Stimulated activated CD8-positive, alpha-beta memory T cell treated with anti-CD3 and anti-CD28 coated beads, Interleukin-12 subunit alpha, Interleukin-12 subunit beta, amount 100 ng/mL, for 4 hours (primary cell): ENCODE measurements at places on chromosomes 4 and X.

DNA sequence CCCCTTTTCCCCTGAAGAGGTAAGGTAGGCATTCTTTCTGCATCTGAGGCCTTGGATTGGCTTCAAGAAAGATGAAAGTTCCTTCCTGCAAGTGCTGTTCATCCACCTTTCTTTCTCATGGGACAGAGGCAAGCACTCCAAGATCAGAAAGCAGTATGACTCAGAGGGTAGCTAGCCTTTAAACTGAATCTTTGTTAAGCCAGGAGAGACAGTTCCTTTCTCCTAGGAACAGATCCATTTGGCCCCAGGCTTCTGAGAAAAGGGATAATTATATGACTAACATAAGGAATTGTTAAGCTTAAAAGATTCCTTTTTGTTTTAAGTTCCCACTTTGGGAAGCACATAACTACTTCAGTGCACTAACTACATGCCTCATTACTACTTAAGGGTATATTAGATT lies 192.0 kb downstream of the PPP3CA start:
- DNase-seq, result no peak

GRCh38 chrX:136528645-136529315 lies 3.2 kb upstream of the VGLL1 start:
- DNase-seq, result no peak

- no peak for DNase-seq
These were observed 467.1 kb downstream of the NAF1 start for GRCh38 chr4:162699629-162700028.

DNA sequence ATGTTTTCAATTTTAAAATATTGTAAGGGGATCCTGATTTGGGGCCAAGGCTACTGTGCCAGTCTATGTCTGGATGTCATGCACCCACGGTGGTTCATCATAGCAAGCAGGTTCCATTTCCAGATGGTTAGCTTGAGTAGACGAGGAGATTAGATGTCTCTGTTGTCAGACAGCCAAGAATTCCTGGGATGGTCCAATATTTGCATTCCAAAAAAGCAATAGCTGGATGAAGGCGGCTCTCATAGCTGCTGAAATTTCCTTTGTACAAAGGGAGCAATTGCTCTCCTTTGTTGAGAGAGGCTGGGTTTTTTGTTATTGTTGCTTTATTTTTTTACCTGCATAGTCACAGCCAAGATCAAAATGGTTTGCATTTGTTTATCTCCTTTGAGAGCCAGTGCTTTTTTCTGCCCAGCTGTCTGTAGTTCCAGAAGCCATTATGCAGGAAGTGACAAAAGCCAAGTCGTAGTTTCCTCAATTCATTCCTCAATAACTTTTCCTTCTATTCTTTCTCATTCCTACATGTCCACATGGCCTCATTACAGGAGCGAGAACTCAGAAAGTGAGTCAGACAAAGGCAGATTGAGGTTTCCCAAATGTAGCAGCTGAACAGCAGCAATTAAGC lies 107.9 kb downstream of the MMRN1 start:
- DNase-seq, result no peak

DNA sequence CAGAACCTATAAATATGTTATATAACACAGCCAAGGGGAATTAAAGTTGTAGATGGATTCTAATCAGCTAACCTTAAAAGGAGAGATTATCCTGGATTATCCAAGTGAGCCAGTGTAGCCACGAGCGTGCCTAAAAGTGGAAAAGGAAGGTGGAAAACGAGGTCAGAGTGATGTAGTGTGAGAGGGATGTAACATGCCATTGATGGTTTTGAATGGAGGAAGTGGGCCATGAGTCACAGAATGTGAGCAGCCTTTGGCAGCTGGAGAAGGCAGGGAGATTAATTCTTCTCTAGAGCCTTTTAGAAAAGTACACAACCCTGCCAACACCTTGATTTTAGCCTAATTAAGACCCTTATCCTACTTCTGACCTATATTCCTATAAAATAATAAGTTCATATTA lies 149.1 kb downstream of the SLC39A8 start:
- DNase-seq, result no peak

- DNase-seq, result no peak
These were observed 335.8 kb upstream of the SFRP2 start for GRCh38 chr4:154124539-154125255.

GRCh38 chr4:41396869-41397268 lies 140.1 kb downstream of the UCHL1 start:
- DNase-seq, result no peak

DNA sequence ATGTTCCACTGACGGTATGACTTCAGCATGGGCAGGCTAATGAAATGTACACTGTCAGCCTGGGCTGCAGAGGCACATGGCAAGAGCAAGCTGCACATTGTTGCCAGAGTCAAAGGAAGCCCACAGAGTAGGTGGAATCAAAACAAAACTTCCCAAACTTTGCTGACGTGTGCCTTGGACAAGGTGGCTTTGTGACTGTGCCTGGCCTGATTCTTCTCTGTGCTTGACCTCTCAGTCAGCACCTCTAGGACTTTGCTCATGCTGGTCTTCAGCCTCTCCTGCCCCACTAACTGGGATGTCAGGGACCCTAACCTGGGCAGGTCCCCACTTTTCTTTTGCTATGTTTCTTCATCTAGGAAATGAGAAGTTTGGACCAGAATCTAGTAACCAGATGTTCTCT lies 40.5 kb upstream of the KIAA1210 start:
- no peak for DNase-seq

GRCh38 chrX:53184836-53185235 lies 40.2 kb downstream of the KDM5C start:
- DNase-seq, result no peak

DNA sequence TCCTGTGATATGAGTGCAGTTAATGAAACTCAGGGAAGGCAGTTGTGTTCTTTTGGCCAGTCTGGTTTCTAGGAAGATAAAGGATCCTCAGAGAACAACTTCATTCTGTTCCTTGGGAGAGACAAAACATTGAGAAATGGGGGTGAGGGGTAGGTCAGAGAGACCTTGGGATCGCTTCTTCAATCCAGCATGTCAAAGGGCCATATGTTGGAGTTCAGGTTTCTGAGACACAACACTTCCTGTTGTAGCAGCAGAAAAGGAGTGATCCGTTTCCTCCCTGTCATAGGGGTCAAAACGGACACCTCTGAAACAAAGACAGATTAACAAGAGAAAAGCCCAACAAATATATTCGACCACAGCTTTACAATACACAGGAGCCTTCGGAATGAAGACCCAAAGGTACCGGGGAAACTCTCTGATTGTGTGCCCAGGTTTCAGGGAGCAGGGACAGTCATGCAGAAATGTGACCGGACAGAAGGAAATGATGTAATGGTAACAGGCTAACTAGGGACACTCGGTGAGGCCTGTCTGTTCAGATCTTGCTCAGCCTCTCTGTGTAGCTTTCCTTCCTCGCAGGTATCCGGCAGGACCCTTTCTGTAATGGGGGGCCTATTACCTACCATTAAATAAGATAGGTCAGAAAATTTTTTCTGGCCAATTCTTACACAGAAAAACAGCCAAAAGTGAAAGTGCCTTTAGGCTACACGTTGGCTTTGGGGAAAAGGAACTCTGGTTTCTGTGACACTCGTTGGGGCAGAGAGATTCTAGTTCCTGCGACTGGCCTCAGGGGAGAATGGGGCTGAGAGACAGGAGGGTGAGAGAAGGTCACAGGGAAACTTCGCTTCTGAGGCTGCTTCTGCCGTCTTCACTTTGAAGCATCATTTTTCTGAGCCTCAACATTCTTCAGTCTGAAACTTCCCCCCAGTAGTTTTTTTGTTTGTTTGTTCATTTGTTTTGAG lies 103.3 kb upstream of the TLR3 start:
- DNase-seq, result no peak

- no peak for DNase-seq
These were observed 38.5 kb downstream of the ZCCHC12 start for GRCh38 chrX:118862091-118862490.

- no peak for DNase-seq
These were observed 82.8 kb upstream of the NKX1-1 start for GRCh38 chr4:1488831-1489638.

- no peak for DNase-seq
These were observed 24.7 kb downstream of the OFD1 start for GRCh38 chrX:13759152-13759718.

DNA sequence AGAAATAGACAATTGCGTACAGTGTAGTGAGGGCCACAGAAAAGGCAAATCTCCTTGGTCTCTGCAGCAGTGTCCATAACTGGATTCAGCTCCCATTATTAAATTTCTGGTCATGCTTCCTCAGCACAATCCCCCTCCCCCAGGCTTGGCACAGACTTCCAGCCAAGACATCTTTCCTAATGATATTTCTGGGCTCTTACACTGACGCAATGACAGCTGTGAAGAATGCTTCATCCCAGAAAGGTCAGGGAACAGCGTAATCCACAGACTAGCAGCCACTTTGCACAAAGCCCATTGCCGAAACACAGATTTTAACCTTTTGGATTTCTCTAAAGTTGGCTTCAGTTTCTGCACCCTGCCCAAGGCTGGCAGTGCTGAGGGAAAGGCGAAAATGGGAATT lies 597.6 kb upstream of the CPEB2 start:
- DNase-seq, result no peak

DNA sequence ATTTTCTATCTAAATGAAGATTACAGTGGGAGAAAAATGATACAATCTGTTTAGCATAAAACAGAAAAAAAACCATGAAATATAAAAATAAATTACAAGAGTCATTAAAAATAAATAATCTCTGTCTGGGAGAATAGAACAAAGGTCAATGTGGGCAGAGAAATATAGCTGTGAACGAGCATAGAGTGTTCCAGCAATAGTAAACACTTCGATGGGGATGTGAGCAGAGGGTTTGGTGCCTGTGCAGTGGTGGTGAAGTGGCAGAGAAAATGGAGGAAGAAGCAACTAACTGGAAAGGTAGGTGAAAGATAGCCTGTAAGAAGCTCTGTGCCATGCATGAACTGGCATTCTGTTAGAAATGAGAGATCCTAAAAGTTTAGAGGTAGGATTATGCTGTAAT lies 64.9 kb downstream of the ANKRD50 start:
- DNase-seq, result no peak
